ENCODE measurements at places on chromosomes 1 and 21.

DNA sequence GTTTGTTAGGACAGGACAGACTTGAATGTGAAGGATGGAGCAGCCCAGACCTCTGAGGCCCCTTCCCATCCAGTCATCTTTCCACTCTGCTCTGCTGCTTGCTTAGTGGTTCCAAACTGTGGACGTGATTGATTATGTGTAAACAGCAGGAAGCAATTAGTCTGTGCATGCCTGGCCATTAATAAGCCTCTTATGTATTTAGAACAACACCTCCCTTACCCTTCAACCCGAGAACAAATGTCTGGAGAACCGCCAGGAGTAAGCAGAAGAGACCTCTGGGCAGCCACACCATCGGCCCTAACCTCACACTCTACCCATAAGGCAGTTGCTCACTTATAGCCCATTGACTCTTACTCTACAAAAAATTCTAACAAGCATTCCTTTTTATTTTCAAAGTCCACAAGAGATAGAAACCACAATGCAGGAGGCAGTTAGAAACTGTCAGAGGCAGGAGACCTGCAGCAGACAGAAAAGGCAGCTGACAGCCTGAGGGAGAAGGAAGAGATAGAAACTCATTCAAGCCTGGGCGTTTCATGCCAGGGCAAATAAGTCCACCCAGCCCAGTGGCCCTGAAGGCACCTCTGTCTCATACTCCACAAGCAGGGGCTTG, 5.8 kb upstream of the EPHA8 start:
- DNase-seq: no peak
- no peak overlapping the region for H3K4me3 ChIP-seq
- H3K36me3 ChIP-seq: no peaks in the 10 kb centered on the region
- peaks cover 3% of the 10 kb centered on the region for H3K4me1 ChIP-seq
- no peaks in the 10 kb centered on the region for H3K27me3 ChIP-seq
- H3K27ac ChIP-seq: no peak overlapping the region

DNA sequence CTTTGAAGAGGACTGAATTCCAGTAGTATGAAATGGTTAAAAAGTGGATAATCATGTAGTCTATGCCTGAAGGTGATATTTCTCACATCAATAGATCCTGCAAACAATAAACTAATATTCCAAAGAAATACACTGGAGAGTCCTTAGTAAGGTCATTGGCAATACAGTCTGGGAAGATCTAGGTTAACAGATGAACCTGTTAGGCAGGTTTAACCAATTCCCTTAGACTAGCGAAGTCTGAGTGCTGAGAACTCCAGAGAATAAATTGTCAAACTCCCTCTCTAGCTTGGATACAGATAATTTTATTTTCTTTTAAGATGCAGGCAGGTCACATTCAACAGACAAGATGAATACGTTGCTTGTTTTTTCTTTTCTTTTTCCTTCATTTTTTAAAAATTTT, 2.4 kb downstream of the GPR157 start:
- no peak for DNase-seq
- peaks cover 78% of the 10 kb centered on the region for H3K4me1 ChIP-seq

- H3K27ac ChIP-seq: peak overlapping the region; percentile 50
- DNase-seq: no peak
- no peaks in the 10 kb centered on the region for H3K4me1 ChIP-seq
- H3K36me3 ChIP-seq: no peaks in the 10 kb centered on the region
Observed at GRCh38 chr1:178632653-178633052, 92.4 kb upstream of the RALGPS2 start.

DNA sequence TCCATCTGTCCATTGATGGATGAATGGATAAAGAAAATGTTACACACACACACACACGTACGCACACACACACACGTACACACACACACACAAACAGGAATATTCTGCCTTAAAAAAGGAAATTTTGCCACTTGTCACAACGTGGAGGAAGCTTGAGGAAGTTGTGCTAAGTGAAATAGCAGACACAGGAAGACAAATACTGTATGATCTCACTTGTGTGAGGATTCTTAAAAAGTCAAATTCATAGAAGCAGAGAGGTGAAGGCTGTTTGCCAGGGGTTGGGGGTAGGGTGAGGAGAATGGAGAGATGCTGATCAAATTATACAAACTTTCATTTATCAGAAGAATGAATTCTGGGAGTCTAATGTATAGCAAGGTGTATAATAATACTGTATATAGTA, 73.2 kb downstream of the KIF14 start:
- DNase-seq: no peak
- H3K27ac ChIP-seq: no peak overlapping the region
- H3K36me3 ChIP-seq: no peaks in the 10 kb centered on the region
- H3K4me3 ChIP-seq: no peak overlapping the region

DNA sequence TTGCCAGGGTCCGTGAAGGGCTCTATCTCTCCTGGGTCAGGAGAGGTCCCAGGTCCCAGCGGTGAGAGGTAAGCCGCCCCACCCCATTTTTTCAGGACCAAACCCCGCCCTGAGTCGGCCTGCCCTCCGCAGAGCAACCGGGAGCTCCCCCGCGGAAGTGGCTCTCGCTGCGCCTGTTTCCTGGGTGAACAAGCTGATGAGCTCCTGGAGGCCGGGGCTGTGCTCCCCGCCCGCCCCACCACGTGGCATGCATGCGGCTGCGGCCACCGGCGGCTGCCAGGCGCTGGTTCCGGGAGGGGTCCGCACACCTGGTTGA, 32.0 kb downstream of the ZBTB17 start:
- peaks cover 8% of the 10 kb centered on the region for H3K4me1 ChIP-seq
- H3K27me3 ChIP-seq: no peaks in the 10 kb centered on the region
- H3K36me3 ChIP-seq: peaks cover 93% of the 10 kb centered on the region
- H3K27ac ChIP-seq: no peak overlapping the region
- no peak for DNase-seq

GRCh38 chr1:69766431-69767180, 198.9 kb downstream of the LRRC7 start:
- H3K27me3 ChIP-seq: no peaks in the 10 kb centered on the region
- no peak overlapping the region for H3K27ac ChIP-seq
- no peaks in the 10 kb centered on the region for H3K36me3 ChIP-seq
- no peak overlapping the region for H3K4me3 ChIP-seq
- H3K4me1 ChIP-seq: no peaks in the 10 kb centered on the region

GRCh38 chr1:1889847-1890505, 911 bp downstream of the GNB1 start:
- no peaks in the 10 kb centered on the region for H3K36me3 ChIP-seq

DNA sequence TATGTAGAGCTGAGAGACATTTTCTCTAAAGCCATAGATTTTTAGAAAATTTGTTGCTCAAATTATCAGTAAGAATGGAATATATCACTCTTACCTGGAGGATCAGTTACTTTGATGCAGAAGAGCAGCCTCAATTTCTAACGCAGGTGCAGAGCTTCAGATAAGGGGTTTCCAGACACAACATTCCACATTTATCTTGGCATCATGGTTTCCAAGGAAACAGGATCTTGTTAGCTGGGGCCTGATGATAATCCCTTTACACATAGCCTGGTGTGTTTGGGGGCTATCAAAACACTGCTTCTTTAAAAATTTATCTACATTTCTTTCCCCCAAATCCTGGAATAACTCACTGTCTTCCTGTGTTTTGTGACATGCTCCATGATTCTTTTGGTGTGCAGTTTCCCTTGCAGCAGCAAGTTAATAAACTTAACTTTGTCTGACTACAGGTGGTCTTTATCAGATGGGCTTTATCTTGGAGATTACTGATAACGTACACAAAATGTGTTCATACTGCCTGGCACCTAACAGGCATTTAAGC, 2.7 kb upstream of the STX12 start:
- no peaks in the 10 kb centered on the region for H3K36me3 ChIP-seq
- no peak for DNase-seq
- no peak overlapping the region for H3K27ac ChIP-seq
- no peak overlapping the region for H3K4me3 ChIP-seq

DNA sequence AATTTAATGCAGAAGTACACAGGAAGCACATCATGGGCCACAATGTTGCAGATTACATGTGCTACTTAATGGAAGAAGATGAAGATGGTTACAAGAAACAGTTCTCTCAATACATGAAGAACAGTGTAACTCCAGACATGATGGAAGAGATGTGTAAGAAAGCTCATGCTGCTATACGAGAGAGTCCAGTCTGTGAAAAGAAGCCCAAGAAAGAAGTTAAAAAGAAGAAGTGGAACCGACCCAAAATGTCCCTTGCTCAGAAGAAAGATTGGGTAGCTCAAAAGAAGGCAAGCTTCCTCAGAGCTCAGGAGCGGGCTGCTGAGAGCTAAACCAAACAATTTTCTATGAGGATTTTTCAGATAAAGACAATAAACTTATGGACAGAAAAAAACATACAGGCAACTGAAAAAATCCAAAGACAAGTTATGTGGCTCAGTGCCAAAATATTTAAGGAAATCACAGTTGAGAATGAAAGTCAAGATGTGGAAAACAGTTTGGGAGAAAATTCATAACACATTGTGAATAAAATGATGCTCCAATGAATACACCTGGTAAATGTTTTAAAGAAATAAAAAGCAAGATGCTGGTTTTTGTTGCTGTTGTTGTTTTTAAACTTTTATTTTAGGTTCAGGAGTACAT, 2.8 kb upstream of the ZNF644 start:
- peaks cover 4% of the 10 kb centered on the region for H3K4me1 ChIP-seq
- no peaks in the 10 kb centered on the region for H3K36me3 ChIP-seq
- no peak overlapping the region for H3K4me3 ChIP-seq
- no peak overlapping the region for H3K27ac ChIP-seq
- H3K27me3 ChIP-seq: peaks cover 3% of the 10 kb centered on the region

- H3K4me1 ChIP-seq: no peaks in the 10 kb centered on the region
- DNase-seq: no peak
- no peaks in the 10 kb centered on the region for H3K27me3 ChIP-seq
- no peak overlapping the region for H3K4me3 ChIP-seq
- no peak overlapping the region for H3K27ac ChIP-seq
Observed at GRCh38 chr1:37174876-37175275, 140.6 kb upstream of the GRIK3 start.

- no peak overlapping the region for H3K4me3 ChIP-seq
- H3K27ac ChIP-seq: no peak overlapping the region
- no peak for DNase-seq
Observed at GRCh38 chr1:245483247-245483646, 328.5 kb downstream of the KIF26B start.

DNA sequence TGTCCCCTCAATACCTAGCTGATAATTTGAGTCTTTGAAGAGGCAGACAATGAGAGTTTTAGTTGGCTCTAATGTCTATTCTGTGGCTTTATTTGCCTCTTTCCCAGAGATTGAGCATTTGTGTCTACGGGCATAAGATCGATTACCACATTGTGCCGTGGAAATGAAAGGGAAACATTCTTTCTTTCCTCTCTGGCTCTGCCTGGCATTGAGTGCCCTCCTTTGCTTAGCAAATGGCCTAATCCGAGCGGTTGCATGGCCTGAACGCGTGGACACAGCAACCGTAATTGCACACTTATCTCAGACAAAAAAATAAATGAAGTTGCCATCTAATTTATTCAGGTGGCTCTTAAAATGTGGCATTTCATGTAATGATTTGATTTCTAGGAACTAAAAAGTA, 247.9 kb downstream of the ADGRL2 start:
- H3K36me3 ChIP-seq: no peaks in the 10 kb centered on the region
- H3K4me1 ChIP-seq: no peaks in the 10 kb centered on the region
- H3K27me3 ChIP-seq: no peaks in the 10 kb centered on the region
- no peak for DNase-seq
- no peak overlapping the region for H3K27ac ChIP-seq

GRCh38 chr1:33142483-33143064, 39.3 kb downstream of the TRIM62 start:
- no peak for DNase-seq
- H3K36me3 ChIP-seq: no peaks in the 10 kb centered on the region
- H3K4me3 ChIP-seq: no peak overlapping the region
- H3K27ac ChIP-seq: peak overlapping the region; percentile 17

GRCh38 chr1:89271341-89272015, 1.2 kb downstream of the GBP5 start:
- no peak for DNase-seq
- H3K4me3 ChIP-seq: no peak overlapping the region
- no peaks in the 10 kb centered on the region for H3K36me3 ChIP-seq
- H3K27me3 ChIP-seq: no peaks in the 10 kb centered on the region
- no peaks in the 10 kb centered on the region for H3K4me1 ChIP-seq

DNA sequence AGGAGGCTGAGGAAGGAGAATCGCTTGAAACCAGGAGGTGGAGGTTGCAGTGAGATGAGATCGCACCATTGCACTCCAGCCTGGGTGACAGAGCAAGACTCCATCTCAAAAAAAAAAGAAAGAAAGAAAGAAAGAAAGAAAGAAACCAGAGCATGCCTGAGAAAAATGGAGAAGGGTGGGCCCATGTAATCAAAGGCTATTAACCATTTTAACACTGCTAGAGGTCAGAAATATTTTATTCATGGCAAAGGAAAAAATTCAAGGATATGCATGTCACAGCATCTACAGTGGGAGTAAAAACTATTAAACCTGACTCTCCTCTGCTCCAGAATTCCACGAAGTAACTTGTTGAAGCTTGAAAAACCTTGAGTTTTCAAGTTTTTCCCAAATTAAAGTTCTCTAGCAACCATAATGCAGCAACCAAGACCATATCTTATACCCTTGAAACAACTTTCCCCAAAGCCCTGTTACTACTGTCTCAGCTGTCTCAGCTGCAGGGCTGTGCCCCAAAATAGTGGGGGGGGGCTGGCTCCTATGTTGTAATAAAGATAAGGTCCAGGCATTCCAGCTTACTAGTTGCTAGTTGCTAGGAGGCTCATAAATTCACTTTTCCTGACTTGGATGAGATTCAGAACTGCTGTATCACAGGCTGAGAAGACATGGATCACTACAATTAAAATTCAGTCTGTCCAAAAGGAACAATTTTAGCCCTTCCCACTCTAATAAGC, 112.9 kb upstream of the SOD1 start:
- no peak for DNase-seq
- no peaks in the 10 kb centered on the region for H3K4me1 ChIP-seq
- H3K36me3 ChIP-seq: no peaks in the 10 kb centered on the region

GRCh38 chr1:9927259-9927658, 15.9 kb downstream of the LZIC start:
- peaks cover 47% of the 10 kb centered on the region for H3K36me3 ChIP-seq
- H3K4me1 ChIP-seq: no peaks in the 10 kb centered on the region
- DNase-seq: no peak
- H3K27ac ChIP-seq: no peak overlapping the region
- no peak overlapping the region for H3K4me3 ChIP-seq

DNA sequence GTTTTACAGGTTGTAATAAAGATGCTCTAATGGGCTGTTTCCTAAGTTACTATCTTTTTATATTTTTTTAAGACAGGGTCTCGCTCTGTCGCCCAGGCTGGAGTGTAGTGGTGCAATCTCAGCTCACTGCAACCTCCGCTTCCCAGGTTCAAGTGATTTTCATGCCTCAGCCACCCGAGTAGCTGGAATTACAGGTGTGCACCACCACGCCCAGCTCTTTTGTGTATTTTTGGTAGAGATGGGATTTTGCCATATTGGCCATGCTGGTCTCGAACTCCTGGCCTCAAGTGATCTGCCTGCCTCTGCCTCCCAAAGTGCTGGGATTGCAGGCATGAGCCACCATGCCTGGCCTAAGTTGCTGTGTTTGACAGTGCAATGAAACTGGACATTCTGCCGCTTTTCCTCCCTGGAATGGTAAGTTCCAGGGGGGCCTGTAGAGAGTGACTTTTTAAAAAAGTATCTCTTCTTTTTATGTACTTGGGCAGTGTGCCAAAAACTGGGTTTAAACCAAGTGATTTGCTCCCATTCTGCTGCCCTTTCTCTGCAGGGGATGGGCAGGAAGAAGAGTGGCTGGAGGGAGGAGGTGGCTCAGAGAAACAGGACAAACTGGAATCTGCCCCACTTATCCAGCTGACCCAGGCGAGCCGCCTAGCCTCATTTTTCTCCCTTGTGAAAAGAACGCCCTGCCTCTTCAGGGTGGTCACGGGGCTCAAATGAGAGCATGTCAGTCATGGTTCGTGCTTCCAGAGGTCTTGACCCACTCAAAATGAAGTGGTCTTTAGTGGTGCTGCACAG, 2.3 kb downstream of the SLC37A1 start:
- no peak for DNase-seq
- no peaks in the 10 kb centered on the region for H3K27me3 ChIP-seq
- peaks cover 25% of the 10 kb centered on the region for H3K4me1 ChIP-seq
- peak overlapping the region; percentile 91 for H3K4me3 ChIP-seq
- no peaks in the 10 kb centered on the region for H3K36me3 ChIP-seq
